ENCODE measurements at places on chromosomes 1 and 21.

GRCh38 chr1:234613128-234613875, 3.3 kb upstream of the IRF2BP2 start:
- no peak for DNase-seq

GRCh38 chr1:245894843-245895242, 612.2 kb downstream of the SMYD3 start:
- DNase-seq = no peak

DNA sequence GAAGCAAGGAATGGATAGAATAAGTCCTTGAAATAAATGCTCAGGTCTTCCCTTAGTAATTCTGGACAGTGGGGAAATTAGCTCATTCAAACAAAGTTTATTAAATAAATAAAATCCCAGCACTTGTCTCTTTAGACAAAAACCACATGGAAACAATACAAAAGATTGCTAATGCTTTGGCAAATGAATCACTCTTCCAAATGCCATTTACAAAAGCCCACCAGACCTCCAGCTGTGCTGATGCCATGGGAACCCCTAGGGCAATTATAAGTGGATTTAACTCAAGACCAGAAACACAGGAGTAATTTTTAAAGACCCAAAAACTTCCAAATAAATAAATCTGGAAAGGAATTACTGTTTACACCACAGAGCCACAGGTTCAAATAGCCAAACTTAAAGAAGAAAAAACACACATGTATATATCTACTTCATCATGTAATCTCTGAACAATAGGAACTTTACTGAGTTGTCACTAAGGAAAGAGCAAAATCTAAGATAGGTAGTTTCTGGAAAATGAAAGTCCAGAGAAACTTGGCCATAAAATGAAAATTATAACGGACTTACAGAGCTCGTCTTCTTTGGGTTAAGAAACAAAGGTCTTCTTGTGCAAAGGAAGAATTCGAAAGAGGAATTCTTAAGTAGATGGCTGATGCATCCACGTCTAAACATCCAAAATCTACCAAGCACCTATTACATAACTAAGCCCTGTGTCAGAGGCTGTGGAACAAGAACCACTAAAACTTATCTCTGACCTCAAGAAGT, 399.4 kb downstream of the SMYD3 start:
- DNase-seq = no peak

DNA sequence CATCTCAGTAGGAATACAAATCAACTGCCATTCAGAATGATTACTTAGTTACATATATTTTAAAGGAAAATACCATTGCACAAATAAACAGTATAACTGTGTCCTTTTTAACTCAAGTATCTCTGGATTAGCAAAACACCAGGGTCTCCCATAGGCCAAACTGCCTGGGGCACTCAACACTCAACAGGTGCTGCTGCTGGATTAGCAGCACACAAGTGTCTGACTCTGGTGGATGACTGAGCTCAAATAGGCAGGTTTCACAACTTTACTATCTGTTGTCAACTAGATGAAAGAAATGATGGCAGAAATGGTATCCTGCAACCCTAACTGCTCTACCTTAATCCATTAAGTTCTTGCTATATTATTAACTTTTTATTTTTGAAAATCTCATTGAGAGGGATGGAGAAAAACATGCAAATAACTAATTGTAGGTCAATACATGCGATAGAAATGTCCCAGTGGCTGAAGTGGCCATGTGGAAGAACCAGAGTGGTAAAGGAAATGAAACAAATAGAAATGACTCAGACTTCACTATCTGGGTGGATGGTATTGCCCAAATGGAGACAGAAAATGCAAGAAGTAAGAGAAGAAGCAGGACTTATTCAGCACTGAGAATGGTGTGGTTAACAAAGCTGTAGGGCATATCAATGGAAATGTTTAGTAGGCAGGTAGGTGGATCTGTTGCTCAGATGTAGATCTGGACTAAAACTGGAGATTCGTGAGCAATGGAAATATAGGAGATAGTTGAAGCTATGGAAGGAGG, 90.8 kb upstream of the CCDC190 start:
- DNase-seq = no peak

GRCh38 chr1:36285443-36286101, 20.6 kb upstream of the SH3D21 start:
- peak; percentile 26 for DNase-seq

DNA sequence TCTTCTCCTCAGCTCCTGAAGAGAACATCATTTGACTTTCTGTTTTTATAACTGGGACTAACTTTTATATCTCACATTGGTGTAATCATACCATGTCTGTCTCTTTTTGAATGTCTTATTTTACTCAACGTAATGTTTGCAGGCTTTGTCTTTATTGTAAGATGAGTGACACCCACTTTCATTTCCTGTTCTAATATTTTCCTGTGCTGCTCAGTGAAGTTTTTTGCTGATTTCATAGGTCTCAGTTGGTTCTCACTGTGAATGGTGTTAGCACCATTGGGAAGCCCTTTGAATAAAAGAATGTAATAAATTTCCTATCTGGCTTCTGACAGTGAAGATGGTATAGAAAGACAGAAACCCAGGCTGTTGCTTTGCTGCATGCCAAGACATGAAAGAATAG, 84.0 kb downstream of the RAVER2 start:
- DNase-seq = no peak

DNA sequence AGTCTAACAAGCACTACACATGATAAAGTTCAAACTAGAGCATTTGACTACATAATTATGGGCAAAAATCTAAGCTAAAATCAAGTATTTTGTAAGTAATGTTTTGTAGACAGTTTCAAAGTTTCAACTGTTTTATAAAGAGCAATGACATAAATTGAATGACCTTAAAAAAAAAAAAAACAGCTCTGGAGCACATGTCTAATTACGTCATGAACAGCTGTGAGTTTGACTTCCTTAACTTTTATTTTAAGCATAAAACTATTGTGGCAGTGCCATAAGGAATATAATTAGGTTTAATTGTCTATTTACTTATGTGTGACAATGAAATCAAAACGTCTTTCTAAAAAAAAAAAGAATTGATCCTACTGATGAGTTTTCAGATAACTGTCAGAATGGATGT, 272.5 kb upstream of the LRRC7 start:
- no peak for DNase-seq

DNA sequence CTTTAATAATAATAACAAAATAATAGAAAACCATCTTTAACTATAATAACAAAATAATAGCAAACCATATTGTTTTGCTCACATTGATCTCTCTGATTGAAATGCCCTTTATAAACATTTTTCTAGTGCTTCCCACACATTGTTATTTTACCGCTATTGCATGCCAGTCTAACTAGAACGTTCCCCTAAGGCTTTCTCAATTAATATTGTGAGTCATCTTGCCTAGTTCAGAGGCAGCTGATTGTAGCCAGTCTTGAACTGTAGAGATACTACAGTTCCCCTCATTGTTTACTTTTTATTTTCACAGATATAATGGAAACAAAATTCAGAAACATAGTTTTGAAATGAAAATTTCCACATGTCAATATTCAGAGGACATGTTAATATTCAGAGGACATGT, 192.3 kb upstream of the ADGRL4 start:
- DNase-seq = no peak

- no peak for DNase-seq
Observed at GRCh38 chr1:199847021-199847420, 180.5 kb upstream of the NR5A2 start.

DNA sequence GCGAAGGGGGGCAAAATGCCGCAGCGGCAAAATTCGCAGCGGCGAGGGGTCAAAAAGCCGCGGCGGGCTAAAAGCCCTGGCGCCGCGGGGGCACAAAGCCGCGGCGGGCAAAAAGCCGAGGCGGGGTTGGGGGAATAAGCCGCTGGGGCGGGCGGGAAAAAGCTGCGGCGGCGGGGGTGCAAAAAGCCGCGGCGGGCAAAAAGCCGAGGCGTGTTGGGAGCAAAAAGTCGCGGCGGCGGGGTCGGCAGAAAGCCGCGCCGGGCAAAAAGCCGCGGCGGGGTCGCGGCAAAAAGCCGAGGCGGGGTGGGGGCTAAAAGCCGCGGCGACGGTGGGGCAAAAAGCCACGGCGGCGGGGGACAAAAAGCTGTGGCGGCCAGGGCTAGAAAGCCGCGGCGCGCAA, 3902.5 kb downstream of the SRGAP2C start:
- no peak for DNase-seq

DNA sequence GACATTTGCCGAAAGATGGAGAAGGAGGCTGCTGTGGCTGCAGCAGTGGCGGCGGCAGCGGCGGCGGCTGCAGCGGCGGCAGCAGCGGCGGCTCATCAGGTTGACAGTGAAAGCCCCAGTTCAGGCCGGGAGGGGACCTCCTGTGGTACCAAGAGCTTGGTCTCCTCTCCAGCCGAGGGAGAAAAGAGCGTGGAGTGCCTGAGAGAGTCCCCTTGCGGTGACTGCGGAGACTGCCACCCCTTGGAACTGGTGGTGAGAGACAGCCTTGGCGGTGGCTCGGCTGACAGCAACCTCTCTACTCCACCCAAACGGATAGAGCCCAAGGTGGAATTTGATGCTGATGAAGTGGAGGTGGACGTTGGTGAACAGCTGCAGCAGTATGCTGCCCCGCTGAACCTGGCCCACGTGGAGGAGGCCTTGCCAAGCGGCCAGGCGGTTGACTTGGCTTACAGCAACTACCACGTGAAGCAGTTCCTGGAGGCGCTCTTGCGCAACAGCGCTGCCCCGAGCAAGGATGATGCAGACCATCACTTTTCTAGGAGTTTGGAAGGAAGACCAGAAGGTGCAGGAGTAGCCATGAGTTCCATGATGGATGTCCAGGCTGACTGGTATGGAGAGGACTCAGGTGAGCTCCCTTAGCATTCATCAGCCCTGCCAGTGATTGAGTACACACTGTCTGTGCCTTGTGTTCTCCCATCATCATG, 6.3 kb downstream of the ZBTB8B start:
- no peak for DNase-seq

- no peak for DNase-seq
Observed at GRCh38 chr21:42782723-42783242, 96.6 kb downstream of the WDR4 start.

- no peak for DNase-seq
Observed at GRCh38 chr1:207851696-207852095, 59.2 kb downstream of the CD34 start.

DNA sequence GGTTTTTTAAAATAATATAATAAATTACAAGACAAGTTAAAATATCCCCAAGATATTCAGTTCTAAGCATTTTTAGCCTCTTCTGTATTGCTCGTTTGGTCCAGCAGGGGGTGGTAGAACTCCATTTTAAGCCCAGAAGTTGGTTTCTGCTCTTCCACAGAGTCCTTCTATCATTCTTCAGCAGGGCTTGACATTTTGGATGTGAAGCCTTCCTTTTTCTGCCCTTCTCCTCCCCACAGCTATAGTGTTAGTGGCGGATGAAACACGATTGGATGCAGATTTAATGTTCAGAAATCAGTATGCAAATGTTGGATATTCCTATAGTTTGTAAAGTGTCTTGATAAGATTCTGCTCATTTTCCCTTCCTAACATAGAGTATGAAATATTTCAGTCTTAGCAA, 1.4 kb downstream of the NCAM2 start:
- DNase-seq = no peak

GRCh38 chr1:62013264-62013663, 181.4 kb upstream of the L1TD1 start:
- no peak for DNase-seq

DNA sequence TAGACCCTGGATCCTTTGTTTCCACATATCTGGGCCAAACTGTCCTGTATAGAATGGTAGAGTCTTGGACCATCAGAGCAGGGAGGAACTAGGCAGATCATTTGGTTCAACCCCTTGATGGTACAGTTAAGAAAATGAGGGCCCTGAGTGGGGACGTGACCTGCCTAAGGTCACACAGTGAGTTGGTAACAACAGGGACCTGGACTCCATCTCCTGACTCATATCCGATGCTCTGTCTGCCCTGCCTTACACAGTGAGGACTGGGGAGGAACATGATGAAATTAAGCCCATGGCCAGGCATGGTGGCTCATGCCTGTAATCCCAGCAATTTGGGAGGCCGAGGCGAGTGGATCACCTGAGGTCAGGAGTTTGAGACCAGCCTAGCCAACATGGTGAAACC, 440.2 kb downstream of the PTPRU start:
- DNase-seq = no peak

DNA sequence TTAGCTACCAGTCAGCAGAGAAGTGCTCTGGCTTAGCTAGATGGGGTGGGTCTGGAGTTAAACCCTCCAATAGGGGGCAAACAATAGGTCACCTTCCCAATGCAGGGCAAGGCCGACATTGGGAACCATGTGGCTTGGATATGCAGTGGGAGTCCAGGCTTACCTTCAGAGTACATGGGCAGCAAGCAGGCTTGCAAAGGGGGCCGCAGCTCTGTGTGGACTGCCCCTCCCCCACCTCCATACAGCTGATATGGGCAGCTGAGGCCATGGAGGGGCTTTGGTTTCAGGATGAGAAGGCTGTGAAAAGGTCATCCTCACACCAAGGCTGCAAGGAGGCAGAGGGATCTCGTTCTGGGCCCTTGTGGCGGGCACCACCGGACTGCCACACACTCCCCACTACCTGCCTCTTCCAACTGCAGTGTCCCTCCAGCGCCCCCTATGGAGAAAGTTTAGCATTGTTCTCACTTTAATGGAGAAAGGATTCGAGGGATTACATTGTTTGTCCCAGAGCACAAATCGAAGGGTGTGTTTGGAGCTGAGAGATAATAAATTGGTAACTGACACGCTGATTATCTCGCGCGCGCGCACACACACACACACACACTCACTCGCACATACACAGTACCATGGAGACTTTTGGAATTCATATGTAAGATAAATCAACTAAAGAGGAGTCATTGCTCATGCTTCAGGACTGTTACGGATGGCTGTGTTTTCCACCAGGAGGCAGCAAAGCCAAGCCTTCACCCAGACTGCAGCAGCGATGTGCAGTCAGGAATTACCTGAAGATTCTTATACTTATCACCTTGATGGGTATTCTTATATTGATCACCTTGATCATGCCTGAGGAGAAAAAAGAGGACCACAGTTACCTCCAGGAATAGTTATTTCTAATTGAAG, 7.0 kb upstream of the SMCP start:
- DNase-seq = no peak

GRCh38 chr1:197787056-197787455, 11.8 kb upstream of the DENND1B start:
- no peak for DNase-seq

GRCh38 chr1:4668743-4669700, 14.6 kb downstream of the AJAP1 start:
- no peak for DNase-seq

- no peak for DNase-seq
Observed at GRCh38 chr1:4830707-4831106, 176.3 kb downstream of the AJAP1 start.

GRCh38 chr1:54883349-54884102, 3.5 kb downstream of the DHCR24 start:
- DNase-seq = no peak

DNA sequence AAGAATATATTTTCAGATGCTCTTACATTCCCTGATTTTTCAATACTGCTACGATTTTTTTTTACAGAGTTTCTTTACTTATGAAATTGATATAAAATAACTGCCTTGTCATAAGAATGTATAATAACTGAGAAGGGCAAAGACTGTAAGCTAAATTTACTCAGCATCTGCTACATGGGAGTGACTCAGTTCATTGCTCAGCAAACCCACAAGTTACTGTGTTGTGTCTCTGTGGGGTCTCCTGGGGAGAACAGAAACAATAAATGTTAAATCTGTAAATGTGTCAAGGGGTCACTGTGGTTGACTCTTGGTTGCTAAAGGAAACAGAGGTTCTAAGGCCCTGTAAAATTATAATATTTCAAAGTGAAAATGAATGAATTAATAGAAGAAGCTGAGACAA, 210.3 kb upstream of the CACYBP start:
- no peak for DNase-seq
